ENCODE measurements at places on chromosomes 16 and 17. TPM values are rescaled to one million over a fixed set of nuclear protein-coding genes. Genes with fewer than 3 reads are reported as not detected.

Gene TM4SF5
- not detected for total RNA-seq

Gene HOXB6
- total RNA-seq, result 7.3 TPM

Gene KRT36
- total RNA-seq, result not detected

Gene ENPP7
- 0.27 TPM for total RNA-seq

- DNase-seq, result no peak
Measured at GRCh38 chr16:50771366-50771765, 29.5 kb downstream of the CYLD start.

GRCh38 chr17:77444628-77444983 is 303.8 kb downstream of the SEC14L1 start:
- DNase-seq, result no peak

DNA sequence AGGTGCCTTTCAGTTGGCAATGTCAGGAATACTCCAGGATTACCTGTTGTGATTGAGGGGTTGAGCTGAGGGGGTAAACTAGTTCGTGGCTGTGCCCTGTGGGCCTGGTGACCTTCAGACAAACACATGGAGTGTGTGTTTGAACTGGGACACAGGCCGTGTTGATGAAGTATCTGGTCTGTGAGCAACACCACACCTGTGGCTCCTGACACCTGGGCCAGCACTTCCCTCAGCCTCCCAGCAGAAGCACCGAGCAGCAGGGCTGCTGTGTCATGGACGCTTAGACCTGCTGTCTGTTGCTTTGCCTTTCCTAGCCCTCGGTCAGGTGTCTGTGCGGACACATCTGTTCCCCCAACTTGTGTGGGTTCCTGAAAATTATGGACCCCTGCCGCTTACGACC is 82.9 kb downstream of the KSR1 start:
- DNase-seq, result no peak

GRCh38 chr16:1430759-1431496 is at the start of gene PERCC1:
Gene PERCC1, plus strand, starts transcription at chr16:1431078. Its CDS starts 1,516 bp downstream, at chr16:1432594.
- DNase-seq, result no peak

DNA sequence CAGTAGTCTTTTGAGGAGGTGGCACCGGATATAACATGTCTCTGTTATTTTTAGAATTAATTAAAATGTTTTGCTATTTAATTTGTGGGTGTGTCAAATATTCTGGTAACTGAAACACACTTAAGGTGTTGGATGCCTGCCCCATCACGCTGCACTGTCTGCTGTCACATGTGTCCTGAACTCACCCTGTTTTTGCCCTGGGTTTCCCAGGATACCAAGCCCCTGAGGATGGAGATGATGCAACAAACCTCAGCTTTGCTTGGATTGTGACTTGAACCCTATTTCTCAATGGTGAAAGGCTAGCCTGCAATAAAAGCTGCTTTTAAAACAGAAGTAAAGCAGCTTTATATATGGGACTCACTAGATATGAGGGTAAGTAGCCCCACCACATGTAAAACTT is 11.5 kb upstream of the DUSP14 start:
- no peak for DNase-seq

Data from hematopoietic multipotent progenitor cell (in vitro differentiated cells).